Transverse colon (tissue), 4 donors: ENCODE measurements at places on chromosomes 12 and 14. TPM values are rescaled to one million over a fixed set of nuclear protein-coding genes. Genes with fewer than 3 reads are reported as not detected.

GRCh38 chr14:52950898-52951680 lies at the start of gene FERMT2:
Gene FERMT2 (minus strand): TSS chr14:52951050. CDS start chr14:52950568, 482 bp downstream.
- peak within 1 kb of the TSS; percentile 95 for H3K27ac ChIP-seq
- H3K4me3 ChIP-seq = peak within 1 kb of the TSS; percentile 82
- DNase-seq = peak; percentile 76

Gene LMO3
- 44.5 TPM for total RNA-seq

Gene ALDH2
- total RNA-seq = 126 TPM

DNA sequence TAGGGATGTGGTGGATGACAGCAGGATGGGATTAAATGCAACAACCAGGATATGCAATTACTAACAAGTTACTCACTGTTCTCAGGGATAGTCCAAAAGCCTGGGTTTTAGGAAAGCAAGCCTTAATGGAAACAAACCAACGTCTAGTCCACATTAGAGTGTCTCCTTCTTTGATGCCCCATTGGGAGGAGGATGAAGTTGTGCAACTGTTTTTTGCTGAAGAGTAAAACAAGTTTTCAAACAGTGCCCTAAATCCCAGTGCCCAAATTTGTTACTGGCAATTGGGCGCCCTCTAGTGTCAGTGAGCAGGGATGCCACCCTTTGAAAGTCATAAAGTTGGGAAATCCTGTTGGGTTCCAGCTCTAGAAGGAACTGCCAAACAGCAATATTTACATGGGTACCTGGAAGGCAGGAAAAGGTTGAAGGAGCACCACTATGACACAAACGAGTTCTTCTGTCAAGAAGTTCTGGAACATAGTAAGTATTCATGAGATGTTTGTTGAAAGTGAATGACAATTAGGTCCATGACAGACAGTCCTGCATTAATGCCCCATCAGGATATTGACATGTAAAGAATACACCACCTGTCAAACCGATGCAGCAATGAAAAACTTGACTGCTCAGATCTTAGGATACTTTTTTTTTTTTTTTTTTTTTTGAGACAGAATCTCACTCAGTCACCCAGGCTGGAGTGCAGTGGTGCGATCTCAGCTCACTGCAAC lies 11.1 kb upstream of the DPF3 start:
- no peaks in the 10 kb centered on the region for H3K27me3 ChIP-seq
- no peak overlapping the region for H3K4me3 ChIP-seq
- no peak overlapping the region for H3K27ac ChIP-seq
- H3K4me1 ChIP-seq = no peaks in the 10 kb centered on the region

Gene MYO1A
- total RNA-seq = 208 TPM

GRCh38 chr12:95837240-95838038 lies 21.3 kb upstream of the SNRPF start:
- H3K4me3 ChIP-seq = no peak overlapping the region
- no peak for DNase-seq
- H3K27ac ChIP-seq = no peak overlapping the region
- H3K36me3 ChIP-seq = no peaks in the 10 kb centered on the region

DNA sequence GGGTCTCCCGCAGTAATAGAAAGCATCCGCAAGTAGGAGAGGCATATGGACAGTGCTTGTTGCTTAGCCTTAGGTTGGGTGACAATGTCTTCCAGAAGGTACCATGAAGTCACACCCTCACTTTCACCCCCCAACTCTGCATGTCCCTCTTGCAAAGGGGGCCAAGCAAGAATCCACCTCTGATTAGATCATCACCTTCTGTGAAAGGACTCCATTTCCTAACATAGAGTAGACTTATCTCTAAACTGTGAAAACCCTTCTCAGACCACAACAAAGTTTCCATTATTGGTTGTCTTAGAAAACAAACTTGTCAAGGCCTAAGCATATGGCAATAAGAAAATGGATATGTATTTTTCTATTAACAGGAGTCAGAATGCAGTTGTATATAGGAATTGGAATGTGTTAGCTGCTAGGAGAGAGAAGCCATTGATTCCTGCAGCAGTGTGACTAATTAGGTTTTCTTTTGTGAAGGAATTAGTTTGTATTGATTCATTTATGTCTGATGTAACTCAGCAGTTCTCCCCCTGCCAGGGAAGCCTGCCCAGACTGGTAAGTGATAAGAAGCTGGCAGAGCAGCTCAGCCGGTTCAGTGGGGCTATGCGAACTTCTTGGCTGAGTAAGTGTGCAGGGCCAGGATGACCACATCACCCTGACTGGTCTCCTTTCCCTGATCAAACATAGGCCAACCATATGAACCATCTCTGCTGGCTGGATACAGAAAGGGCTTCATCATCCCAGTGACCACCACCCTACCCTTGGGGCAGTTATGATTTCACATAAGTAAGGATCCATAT lies 107.3 kb upstream of the CCDC196 start:
- H3K27me3 ChIP-seq = no peaks in the 10 kb centered on the region
- no peak for DNase-seq
- H3K4me3 ChIP-seq = no peak overlapping the region
- no peak overlapping the region for H3K27ac ChIP-seq
- no peaks in the 10 kb centered on the region for H3K4me1 ChIP-seq

DNA sequence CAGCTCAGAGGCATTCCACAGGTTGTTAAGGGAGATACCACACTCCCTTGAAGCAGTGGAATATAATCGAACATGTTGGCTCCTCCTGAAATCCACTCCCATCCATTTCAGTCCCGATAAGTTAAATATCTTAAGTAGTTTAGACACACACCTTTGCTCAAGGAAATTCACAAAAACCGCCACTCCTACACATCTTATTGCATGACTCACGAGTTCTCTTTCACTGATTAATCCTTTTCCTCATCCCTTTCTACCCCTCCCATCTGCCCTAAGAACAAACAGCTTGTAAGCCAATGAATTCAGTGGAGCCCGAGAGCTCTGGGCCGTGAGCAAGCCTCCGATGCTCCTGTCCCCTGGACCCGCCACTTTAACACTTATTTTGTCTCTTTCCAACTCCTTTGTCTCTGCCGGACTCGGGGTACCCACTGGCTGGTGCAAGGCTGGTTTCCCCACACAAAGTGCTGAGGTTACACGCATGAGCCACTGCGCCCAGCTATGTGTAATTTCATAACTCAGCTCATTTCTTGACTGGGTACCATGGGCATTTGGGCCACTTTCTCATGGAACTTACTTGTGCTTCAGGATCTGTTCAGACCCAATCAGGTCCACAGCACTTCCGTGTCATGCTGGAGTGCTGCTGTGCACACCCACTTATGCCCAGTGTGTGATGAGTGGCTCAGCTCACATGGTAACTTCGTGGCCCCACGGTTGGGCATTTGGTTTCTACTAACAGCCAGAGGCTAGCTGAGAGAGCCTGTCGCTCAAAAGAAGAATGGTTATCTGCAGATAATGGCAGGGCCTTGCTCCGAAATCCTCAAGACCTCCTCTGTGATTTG lies 171.8 kb upstream of the ALG10B start:
- DNase-seq = no peak
- H3K4me3 ChIP-seq = no peak overlapping the region
- no peak overlapping the region for H3K27ac ChIP-seq
- H3K36me3 ChIP-seq = no peaks in the 10 kb centered on the region
- no peaks in the 10 kb centered on the region for H3K4me1 ChIP-seq
- no peaks in the 10 kb centered on the region for H3K27me3 ChIP-seq

- no peaks in the 10 kb centered on the region for H3K36me3 ChIP-seq
- no peak for DNase-seq
- no peaks in the 10 kb centered on the region for H3K4me1 ChIP-seq
- peaks cover 54% of the 10 kb centered on the region for H3K27me3 ChIP-seq
Observed at GRCh38 chr12:96543-96942, 30.0 kb downstream of the IQSEC3 start.

- no peak overlapping the region for H3K4me3 ChIP-seq
- no peaks in the 10 kb centered on the region for H3K36me3 ChIP-seq
- no peak for DNase-seq
- H3K27ac ChIP-seq = no peak overlapping the region
- no peaks in the 10 kb centered on the region for H3K4me1 ChIP-seq
Observed at GRCh38 chr12:82838131-82838551, 151.4 kb downstream of the TMTC2 start.

GRCh38 chr12:75642226-75642625 lies 130.8 kb upstream of the KRR1 start:
- H3K4me1 ChIP-seq = no peaks in the 10 kb centered on the region
- no peak for DNase-seq
- no peak overlapping the region for H3K4me3 ChIP-seq
- no peaks in the 10 kb centered on the region for H3K27me3 ChIP-seq
- no peak overlapping the region for H3K27ac ChIP-seq

DNA sequence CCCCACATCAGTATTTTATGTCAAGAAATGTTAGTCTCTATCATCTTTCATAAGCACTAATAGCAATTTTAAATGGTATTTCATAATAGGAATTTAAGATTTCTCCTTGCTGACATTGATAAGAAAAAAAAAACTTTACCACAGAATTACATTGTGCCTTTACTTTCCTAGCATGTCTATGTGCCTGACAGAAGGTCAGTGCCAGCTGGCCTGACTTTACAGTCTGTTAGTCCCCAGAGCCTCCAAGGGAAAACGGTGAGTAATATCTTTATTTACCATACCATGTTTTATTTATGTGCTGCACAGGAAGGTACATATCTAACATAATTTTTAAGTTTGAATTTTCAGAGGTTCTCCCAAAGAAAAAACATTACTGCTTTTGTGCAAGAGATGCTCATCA lies 152.0 kb upstream of the AEBP2 start:
- H3K4me1 ChIP-seq = no peaks in the 10 kb centered on the region
- H3K27ac ChIP-seq = no peak overlapping the region
- no peak overlapping the region for H3K4me3 ChIP-seq
- no peaks in the 10 kb centered on the region for H3K36me3 ChIP-seq
- DNase-seq = no peak

Gene SLC5A8
- 0.32 TPM for total RNA-seq

DNA sequence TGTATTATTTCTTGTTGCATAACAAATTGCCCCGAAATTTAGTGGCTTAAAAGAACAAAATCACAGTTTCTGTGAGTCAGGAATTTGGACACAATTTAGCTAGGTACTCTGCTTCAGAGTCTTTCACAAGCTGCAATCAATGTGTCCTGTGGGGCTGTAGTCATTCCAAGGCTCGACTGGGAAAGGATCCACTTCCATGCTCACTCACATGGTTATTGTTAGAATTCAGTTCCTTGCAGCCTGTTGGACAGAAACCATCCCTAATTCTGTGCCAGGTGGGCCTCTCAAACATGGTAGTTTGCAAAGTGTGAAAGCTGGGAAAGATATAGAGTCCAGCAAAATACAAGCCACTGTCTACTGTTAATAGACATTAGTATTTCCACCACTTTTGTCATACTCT lies 59.7 kb upstream of the ARID2 start:
- H3K4me3 ChIP-seq = no peak overlapping the region
- H3K27ac ChIP-seq = no peak overlapping the region
- H3K4me1 ChIP-seq = peaks cover 3% of the 10 kb centered on the region
- H3K36me3 ChIP-seq = no peaks in the 10 kb centered on the region
- DNase-seq = no peak

- H3K27me3 ChIP-seq = peaks cover 28% of the 10 kb centered on the region
- no peak overlapping the region for H3K4me3 ChIP-seq
- DNase-seq = no peak
- peaks cover 20% of the 10 kb centered on the region for H3K4me1 ChIP-seq
Observed at GRCh38 chr12:53094394-53094787, 3.1 kb upstream of the IGFBP6 start.

Gene TTC9
- not detected for total RNA-seq

- H3K27me3 ChIP-seq = no peaks in the 10 kb centered on the region
- no peak for DNase-seq
- H3K4me3 ChIP-seq = no peak overlapping the region
- H3K27ac ChIP-seq = no peak overlapping the region
Observed at GRCh38 chr12:5768581-5769196, 176.4 kb downstream of the ANO2 start.

DNA sequence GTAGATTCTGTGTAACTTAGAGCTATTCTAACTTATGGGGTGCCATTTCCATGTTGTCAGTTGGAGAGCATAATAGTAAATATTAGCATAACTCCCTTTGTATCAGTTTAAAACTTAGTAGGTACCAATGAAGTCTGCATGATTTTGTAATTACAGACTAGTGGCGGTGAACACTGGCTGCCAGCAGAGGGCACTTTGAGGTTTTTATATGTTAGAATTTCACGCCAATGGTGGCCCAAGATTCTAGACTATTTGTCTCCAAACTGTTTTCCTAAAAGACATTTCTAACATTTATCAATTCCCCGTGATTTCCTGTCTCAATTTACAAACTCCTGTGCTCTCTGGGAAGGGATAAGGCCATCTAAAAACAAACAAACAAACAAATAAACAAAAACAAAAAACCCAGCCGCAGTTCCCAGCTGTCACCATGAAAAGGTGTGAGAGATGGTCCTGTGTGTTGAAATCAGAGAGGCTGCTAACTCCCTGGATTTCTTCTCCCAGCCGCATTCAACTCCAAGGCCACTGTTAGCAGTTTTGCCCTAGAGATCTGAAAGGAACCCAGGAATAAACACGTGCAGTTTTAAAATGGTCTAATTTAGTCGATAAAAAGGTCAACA lies 57.6 kb downstream of the BRMS1L start:
- H3K36me3 ChIP-seq = no peaks in the 10 kb centered on the region
- no peaks in the 10 kb centered on the region for H3K27me3 ChIP-seq
- H3K4me3 ChIP-seq = no peak overlapping the region

Gene IL31
- not detected for total RNA-seq

GRCh38 chr12:131430158-131430742 lies 280.6 kb upstream of the SFSWAP start:
- H3K27me3 ChIP-seq = peaks cover 18% of the 10 kb centered on the region
- DNase-seq = no peak
- no peaks in the 10 kb centered on the region for H3K36me3 ChIP-seq
- no peaks in the 10 kb centered on the region for H3K4me1 ChIP-seq

DNA sequence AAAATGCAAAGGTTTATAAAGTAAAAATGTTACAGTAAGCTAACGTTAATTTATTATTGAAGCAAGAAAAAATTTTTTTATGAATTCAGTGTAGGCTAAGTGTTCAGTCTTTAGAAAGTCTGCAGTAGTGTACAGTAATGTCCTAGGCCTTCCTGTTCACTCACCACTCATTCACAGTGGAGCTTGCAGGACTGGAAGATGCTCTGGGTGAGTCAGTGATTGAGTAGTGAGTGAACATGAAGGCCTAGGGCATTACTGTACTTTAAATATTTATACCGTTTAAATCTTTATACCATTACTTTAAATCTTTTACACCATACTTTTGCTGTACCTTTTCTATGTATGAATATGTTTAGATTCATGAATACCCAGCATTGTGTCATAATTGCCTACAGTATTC lies 120.3 kb upstream of the SLC38A4 start:
- no peaks in the 10 kb centered on the region for H3K27me3 ChIP-seq
- H3K36me3 ChIP-seq = no peaks in the 10 kb centered on the region
- no peak for DNase-seq
- no peaks in the 10 kb centered on the region for H3K4me1 ChIP-seq

DNA sequence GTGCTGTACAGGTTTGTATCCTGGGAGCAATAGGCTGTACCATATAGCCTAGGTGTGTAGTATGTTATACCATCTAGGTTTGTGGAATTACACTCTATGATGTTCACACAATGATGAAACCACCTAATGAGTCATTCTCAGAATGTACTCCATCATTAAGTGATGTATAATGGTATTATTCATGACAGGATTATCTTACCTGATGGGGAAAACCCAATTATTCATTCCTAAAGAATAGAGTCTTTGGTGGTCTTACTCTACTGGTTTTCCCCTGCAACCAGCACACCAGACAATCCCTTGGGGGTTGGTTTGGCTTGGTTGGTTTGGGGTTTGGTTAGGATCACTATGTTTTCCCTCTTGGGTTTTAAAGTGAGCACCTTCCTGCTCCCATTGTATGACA lies 12.6 kb upstream of the OR10P1 start:
- no peaks in the 10 kb centered on the region for H3K4me1 ChIP-seq
- peaks cover 7% of the 10 kb centered on the region for H3K27me3 ChIP-seq
- H3K36me3 ChIP-seq = no peaks in the 10 kb centered on the region
- no peak for DNase-seq
- H3K27ac ChIP-seq = no peak overlapping the region

Gene HHIPL1
- total RNA-seq = 0.40 TPM
